ENCODE measurements at places on chromosomes 2 and 18. TPM values are rescaled to one million over a fixed set of nuclear protein-coding genes. Genes with fewer than 3 reads are reported as not detected.

Gene TMEM17
- polyA plus RNA-seq, result 5.0 TPM

Gene UGT1A4
- not detected for polyA plus RNA-seq

Gene NXPH2
- 0.89 TPM for polyA plus RNA-seq

Gene AFF3
- polyA plus RNA-seq, result 19.1 TPM

Gene DARS1
- 175 TPM for polyA plus RNA-seq

Gene TBR1
- 0.06 TPM for polyA plus RNA-seq

Gene VWA3B
- 3.0 TPM for polyA plus RNA-seq

Gene NFU1
- polyA plus RNA-seq, result 54.1 TPM

Gene ZAP70
- polyA plus RNA-seq, result 2.0 TPM

Gene ADGRF3
- 1.5 TPM for polyA plus RNA-seq

All from right lung (tissue), 10 donors.